ENCODE measurements at places on chromosomes 1 and 21. TPM values are rescaled to one million over a fixed set of nuclear protein-coding genes. Genes with fewer than 3 reads are reported as not detected.
A peak's percentile ranks its signal among the peaks of the same experiment; 100 is the strongest.

GRCh38 chr1:241235256-241235897 is 121.6 kb downstream of the RGS7 start:
- no peak for DNase-seq

The S100A11 gene
- 203 TPM for total RNA-seq

DNA sequence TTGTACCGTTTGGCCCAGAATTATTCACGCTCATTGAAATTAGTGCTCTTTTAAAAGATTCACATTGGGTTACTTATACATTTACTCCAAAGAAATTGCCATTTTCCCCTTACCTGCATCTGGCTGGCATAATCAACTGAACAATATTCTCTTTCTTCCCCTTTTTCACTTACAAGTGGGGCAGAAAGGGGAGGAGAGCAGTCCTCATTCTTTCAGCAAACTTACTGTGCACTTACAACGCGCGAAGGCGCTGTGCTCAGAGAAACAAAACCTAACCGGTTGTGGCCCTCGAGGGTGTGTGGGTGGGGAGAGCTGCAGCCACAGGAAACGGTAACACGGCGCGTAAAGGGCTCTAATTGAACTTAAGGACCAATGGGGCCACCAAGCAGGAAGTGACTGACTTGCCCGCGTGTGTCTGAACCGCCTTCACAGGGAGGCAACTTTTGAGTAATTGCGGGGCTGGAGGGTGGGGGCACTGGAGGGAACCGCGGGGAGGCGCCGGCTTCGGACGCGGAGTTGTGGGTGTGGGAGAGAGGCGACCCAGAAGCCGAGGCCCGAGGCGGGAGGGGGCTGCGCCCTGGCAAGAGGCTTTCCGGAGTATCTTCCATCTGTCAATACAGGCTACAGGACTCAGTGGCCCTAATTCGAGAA is 693 bp upstream of the PNRC2 start:
- DNase-seq: peak; percentile 90

The KRTAP13-2 gene
- not detected for total RNA-seq

The HCRTR1 gene
- not detected for total RNA-seq

DNA sequence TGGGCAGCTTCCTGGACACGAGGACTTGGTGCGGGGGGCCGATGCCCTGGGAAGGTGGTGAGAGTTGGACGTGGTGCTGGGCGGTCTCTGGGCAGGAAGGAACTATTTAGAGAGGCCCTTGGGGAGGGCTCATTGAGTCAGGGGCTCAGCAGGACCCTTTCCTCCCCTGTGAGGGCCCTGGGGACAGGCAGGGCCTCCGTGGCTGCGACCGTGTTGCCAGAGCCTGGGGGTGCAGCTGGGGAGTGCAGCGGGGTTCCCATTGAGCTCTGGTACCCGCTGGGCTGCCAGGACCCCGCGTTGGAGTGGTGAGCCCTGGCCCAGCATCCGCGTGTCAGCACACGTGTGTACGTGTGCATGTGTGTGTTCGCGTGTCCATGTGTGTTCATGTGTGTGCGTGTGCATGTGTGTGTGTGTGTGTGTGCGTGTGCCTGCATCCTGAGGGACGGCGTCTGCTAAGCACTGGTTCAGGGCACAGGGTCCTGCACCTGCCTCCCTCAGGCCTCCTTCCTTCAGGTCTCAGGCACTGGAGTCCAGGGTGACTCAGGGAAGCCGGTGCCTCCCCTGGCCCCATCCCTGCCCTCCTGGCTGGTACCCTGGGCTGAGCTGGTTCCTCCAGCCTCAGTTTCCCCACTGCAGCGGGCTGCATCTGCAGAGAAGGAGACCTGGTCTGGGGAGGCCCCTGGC is 10.7 kb downstream of the RNF223 start:
- no peak for DNase-seq

- DNase-seq: no peak
These were observed 95.2 kb downstream of the HLX start for GRCh38 chr1:220974431-220974830.

GRCh38 chr1:226425004-226425378 is 17.1 kb upstream of the PARP1 start:
- no peak for DNase-seq

GRCh38 chr1:31414980-31415370 is 2.0 kb downstream of the SERINC2 start:
- no peak for DNase-seq

The SYT2 gene
- not detected for total RNA-seq

GRCh38 chr1:4590756-4591155 is 63.7 kb upstream of the AJAP1 start:
- no peak for DNase-seq

The SPRR2F gene
- not detected for total RNA-seq

The FLVCR1 gene
- 18.7 TPM for total RNA-seq

- no peak for DNase-seq
These were observed 24.4 kb downstream of the FOXO6 start for GRCh38 chr1:41385398-41386195.

GRCh38 chr1:222286011-222286410 is 261.9 kb downstream of the HHIPL2 start:
- DNase-seq: no peak

DNA sequence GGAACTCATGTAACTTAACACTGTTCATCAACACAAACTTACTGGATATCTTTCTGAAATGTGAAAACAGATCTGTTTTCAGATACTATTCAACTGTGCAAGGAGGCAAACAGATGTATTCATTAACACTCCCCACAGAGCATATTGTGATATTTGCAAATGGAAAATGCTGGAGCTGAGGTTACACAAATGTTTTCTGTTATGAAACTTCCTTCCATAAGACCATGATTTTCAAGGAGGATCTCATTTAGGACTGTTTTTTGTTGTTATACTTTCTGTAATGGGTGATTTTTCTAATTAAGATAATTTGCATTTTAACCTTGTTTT is 56.1 kb downstream of the GABPA start:
- DNase-seq: no peak

The ZNF593OS gene
- not detected for total RNA-seq

DNA sequence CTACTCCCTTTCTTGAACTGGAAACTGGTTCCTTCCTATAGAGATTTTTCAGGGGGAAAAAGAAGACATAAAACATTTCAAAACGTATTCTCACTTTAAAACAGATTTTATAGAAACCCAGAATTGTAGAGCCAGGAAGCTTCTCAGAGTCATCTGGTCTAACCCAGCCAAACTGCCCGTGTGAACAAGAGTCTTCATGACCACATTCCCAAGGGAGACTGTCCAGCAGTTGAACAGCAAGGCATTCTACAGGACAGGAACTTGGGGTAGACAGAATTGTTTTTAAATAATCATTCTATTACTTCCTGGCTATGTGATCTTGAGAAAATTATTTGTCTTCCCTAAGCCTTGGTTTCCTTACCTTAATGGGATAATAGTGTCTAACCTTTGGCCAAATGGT is 163.5 kb upstream of the IVNS1ABP start:
- no peak for DNase-seq

The OR2T35 gene
- total RNA-seq: not detected

DNA sequence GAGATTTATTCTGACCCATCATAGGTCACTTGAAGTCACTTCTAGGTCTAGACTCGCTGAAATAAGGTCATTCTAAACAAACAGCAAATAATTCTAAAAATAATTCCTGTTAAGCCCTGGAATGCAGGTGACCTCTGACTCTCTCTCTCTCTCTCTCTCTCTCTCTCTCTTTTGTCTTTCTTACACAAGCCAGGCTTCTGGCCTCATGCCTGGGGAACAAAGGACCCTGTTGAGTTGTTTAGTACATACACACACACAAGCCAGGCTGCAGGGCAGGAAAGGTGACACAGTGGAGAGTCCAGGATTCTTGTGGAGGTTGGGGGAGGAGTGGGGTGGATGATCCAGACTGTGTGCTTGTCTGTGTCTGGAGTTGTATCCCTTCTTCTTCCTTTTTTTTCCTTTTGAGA is 4.0 kb upstream of the MEX3A start:
- DNase-seq: no peak

The CDK18 gene
- 0.21 TPM for total RNA-seq

DNA sequence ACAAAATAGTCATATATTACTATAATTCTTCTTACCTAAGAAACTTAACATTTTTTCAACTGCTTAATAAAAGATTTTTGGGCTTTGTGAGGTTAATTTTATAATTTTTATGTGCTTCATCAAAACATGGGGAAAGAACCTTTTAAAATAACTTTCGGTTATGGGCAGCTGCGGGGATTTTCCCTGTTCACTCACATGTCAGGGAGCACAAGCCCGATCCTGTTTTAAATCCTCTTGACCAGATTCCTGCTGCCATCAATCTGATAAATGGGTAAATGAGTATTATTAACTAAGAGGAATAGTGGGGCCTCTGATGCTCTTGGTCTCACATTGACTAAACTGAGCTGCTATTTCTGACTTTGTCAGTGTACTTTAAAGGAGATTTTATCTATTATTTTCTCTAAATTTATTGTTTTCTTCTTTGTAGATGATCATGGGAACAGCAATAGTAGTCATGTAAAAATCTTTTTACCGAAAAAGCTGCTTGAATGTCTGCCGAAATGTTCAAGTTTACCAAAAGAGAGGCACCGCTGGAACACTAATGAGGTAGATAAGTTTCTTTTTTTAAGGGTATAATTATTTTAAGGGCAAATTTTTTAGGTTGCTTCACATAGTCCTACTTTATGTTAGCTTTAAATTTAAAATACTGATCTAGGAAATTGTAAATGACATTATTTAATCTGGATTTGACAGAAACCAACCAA is 39.6 kb downstream of the CAMTA1 start:
- DNase-seq: no peak

The ELAPOR1 gene
- 32.7 TPM for total RNA-seq

DNA sequence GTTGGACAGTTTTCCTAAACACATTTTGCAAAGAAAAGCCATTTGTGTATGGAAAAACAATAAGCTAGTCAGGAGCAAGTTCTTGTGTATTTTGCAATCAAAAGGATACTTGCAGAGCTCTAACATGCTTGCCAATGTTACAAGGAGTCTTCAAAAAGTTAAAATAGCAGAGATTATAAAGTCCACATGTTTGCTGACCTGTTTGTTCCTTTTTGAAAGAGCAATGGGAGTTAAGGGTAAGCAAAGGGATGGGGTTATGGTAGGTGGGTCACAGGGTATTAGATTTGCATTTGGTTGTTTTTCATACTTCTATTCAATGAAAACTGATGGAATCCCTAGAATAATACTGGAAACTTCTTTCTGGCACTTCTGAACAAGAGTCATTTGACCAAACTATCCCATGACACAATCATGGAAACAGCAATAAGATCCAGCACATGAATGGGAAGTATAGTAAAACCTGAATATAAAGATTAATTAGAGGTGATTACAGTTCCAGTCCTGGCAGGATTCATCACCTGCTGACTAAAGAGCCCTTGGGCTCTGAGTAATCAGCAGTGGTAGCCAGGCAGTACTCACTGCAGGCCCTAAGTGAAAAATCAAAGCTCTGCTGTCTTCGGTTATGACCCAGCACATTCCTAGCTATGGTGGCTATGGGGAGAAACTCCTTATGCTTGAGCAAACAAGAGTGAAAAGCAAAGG is 27.1 kb upstream of the ZC3H11B start:
- DNase-seq: no peak

DNA sequence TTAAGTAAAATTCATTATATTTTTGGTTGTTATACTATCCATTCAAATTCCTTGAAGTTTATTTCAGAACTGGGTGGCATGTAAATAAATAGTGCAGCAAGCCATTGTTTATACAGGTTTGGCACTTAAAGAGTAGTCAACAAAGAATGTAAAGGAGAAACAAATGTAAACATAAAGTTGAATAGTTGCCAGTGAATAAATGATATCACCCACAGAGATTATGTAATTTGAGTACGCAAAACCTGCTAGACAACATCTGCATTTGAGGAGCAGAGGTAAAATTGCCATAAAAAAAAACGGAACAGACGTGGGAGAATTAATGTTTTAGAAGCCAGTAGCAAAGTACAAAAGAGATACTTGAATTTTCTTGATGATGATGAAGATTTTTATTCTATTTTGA is 111.6 kb downstream of the ADGRL2 start:
- no peak for DNase-seq

- no peak for DNase-seq
These were observed 223.2 kb downstream of the TNR start for GRCh38 chr1:175520186-175520585.

GRCh38 chr1:29756085-29756484 is 519.8 kb downstream of the PTPRU start:
- no peak for DNase-seq

DNA sequence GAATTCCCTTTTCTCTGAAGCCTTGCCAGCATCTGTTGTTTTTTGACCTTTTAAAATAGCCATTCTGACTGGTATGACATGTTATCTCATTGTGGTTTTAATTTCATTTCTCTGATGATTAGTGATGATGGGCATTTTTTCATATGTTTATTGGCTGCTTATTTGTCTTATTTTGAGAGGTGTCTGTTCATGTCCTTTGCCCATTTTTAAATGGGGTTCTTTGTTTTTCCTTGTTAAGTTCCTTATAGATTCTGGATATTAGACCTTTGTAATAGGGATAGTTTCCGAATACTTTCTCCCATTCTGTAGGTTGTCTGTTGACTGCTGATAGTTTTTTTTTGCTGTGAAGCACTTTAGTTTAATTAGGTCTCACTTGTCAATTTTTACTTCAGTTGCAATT is 54.0 kb upstream of the C1orf185 start:
- DNase-seq: no peak

The WLS gene
- total RNA-seq: not detected
